ENCODE measurements at places on chromosomes 7 and 10. TPM values are rescaled to one million over a fixed set of nuclear protein-coding genes. Genes with fewer than 3 reads are reported as not detected.

GRCh38 chr10:97685395-97685958 lies 1.6 kb downstream of the AVPI1 start:
- DNase-seq = peak; percentile 69

Gene SLC16A9
- 1.1 TPM for total RNA-seq

Gene TRIM73
- total RNA-seq = 1.4 TPM

DNA sequence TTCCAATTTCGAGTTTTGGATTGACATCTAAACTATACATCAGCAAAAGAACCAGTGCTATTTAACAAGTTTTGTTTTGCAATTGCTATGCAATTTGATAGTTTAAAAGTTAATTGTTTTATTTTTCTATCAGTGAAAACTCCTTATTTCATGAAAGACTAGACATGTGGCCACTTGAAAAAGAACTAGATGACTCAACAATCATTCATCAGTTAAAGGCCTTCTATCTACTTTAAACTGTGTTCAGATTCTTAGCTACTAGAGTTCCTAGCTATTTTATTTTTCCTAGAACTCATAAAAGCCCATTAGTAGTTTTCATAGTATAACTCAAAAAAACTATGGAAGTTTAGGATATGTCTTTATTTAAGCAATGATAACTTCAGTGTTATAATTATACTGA lies 104.6 kb upstream of the LSM8 start:
- no peak for DNase-seq

GRCh38 chr7:130401578-130401977 lies 21.3 kb downstream of the CPA1 start:
- DNase-seq = no peak

Gene ASB10
- 4.5 TPM for total RNA-seq

Gene GIMAP1
- 4.1 TPM for total RNA-seq

Gene SDK1
- total RNA-seq = 2.4 TPM

Gene NKX2-3
- total RNA-seq = not detected

GRCh38 chr10:91798649-91799611 lies 704 bp downstream of the TNKS2 start:
- DNase-seq = no peak

Gene LRRTM3
- total RNA-seq = not detected

Gene ADK
- 41.3 TPM for total RNA-seq

DNA sequence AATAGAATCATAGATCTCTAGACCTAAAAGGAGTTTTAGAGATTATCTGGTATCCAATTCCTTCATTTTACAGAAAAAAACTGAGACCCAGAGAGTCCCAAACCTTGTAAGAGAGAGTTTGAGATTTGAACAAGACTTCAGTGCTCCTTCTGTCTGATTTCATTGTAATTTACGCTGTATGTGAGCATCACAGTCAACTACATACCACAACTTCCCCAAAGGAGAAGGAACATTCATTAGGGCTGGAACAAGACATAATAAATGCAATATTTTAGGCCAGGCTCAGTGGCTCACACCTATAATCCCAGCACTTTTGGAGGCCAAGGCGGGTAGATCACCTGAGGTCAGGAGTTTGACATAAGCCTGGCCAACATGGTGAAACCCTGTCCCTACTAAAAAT lies 17.3 kb upstream of the PRKAR2B start:
- no peak for DNase-seq

GRCh38 chr10:121099181-121099580 lies 248.0 kb downstream of the WDR11 start:
- DNase-seq = no peak

Gene MSRB2
- 117 TPM for total RNA-seq

Gene AGMO
- 0.15 TPM for total RNA-seq

Gene DUSP5
- total RNA-seq = 12.4 TPM

GRCh38 chr7:50735333-50735732 lies 47.4 kb downstream of the GRB10 start:
- no peak for DNase-seq

DNA sequence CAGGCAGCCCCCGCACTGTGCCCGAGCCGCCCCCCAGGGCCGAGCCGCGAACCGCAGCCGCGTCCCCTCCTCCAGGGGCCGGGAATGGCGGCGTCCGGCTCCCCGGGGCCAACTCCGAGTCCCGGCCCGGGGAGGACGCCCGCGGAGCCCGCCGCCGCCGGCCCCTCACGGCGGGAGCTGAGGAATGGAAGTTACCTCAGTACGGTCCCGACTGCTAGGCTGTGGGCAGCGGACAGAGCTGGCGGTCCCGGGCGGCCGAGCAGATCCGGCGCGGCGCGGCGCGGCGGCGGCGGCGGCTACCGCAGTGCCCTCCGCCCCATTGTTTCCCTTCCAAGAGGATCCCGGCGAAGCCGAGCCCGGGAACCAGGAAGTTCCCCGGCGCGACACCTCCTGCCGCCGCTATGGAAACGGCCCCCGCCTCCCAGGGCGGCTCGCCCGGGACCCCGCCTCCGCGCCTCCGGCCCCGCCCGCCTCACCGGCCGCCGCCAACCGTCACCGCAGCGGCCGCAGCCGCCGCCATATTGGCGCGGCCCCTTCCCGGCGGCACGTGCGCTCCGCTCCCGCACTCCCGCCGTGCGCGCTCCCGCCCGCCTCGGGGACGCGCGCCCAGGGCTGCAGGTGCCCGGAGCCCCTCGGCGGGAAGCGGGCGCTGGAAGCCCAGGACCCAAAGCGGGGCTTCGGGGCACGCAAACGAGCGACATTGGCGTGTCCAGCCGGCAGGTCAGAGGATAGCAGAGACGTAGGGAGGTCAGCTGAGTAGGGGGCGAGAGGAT lies at the start of gene USP6NL:
Gene USP6NL (minus strand): TSS at position 403 of the 773 bp plus-strand sequence. CDS start 14,016 bp downstream, outside the sequence.
- DNase-seq = peak; percentile 92

DNA sequence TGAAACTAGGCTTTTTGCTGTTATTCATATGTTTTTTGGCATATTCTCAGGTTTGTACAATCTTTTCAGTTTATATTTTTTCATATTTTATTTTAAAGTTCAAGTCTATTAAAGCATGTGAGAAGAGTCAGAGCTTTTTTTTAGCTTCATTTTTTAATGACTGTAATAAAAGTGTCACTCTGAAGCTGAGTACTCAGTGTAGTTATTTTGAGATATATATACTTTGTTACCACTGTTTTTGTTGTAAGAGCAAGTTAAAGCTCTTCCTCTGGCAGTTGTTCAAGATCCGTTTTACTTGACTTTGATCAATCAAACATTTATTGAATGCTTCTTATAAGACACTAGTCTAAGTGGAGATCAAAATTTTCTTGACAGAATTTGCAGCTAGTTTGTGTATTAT lies 37.5 kb downstream of the CASD1 start:
- no peak for DNase-seq

- DNase-seq = no peak
Measured at GRCh38 chr10:7168414-7168813, 242.4 kb downstream of the SFMBT2 start.
